Activated T-cell treated with anti-CD3 and anti-CD28 coated beads, Interleukin-2, amount 50 U/mL, for 4 hours (primary cell): ENCODE measurements at places on chromosomes 7 and 10. TPM values are rescaled to one million over a fixed set of nuclear protein-coding genes. Genes with fewer than 3 reads are reported as not detected.

Gene ADAM8
- 62.8 TPM for total RNA-seq

Gene SFMBT2
- total RNA-seq = 20.6 TPM

GRCh38 chr7:106074257-106074656 is 37.9 kb downstream of the SYPL1 start:
- DNase-seq = no peak

Gene MYOZ1
- not detected for total RNA-seq

GRCh38 chr10:104446151-104446550 is 92.5 kb downstream of the CFAP58 start:
- DNase-seq = no peak

DNA sequence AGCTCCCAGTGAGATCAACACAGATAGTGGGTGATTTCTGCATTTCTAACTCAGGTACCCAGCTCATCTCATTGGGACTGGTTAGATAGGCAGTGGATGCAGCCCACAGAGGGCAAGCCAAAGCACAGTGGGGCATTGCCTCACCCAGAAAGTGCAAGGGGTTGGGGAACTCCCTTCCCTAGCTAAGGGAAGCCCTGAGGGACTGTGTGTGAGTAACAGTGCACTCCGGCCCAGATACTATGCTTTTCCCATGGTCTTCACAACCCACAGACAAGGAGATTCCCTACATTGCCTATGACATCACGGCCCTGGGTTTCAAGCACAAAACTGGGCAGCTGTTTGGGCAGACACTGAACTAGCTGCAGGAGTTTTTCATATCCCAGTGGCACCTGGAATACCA is 62.8 kb downstream of the PPP1R3A start:
- DNase-seq = no peak

DNA sequence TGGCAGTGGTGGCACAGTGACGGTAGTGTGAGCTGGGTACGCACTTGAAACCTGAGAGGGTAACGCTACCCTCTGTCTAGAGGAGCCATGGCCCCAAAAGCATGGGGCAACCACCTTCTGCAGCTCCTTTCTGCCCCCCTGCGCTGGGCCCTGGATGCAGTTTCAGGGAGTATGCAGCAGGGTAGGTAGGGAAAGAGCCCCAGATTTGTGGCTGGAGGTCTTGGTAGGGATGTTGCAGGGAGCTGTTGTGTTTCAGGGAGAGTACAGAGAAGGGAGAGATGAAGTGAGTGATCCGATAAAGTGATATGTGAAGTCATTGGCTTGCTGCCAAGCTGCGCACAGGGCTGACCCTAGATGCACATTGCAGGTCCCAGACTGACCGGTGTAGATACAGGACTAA is 2.7 kb upstream of the PGAM2 start:
- no peak for DNase-seq

Gene MINDY3
- 17.6 TPM for total RNA-seq

DNA sequence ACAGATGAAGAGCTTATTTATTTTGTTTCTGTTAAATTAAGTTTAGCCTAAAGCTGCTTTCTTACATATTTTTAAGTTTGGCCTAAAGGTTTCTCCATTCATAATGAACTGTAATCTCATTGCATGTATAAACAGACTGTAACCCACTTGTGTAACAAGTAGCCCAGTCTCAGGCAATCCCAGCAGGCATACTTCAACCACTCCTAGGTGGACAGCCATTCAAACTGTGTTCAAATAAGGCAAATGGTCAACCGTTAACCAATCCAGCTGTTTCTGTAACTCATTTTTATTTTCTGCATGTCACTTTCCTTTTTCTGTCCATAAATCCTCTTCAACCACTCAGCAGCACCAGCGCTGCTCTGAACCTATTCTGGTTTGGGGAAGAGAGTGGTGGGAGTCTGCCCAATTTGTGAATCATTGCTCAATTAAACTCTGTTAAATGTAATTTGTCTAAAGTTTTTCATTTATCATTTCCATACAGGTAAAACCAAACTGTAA is 35.9 kb downstream of the PHYHIPL start:
- DNase-seq = no peak

DNA sequence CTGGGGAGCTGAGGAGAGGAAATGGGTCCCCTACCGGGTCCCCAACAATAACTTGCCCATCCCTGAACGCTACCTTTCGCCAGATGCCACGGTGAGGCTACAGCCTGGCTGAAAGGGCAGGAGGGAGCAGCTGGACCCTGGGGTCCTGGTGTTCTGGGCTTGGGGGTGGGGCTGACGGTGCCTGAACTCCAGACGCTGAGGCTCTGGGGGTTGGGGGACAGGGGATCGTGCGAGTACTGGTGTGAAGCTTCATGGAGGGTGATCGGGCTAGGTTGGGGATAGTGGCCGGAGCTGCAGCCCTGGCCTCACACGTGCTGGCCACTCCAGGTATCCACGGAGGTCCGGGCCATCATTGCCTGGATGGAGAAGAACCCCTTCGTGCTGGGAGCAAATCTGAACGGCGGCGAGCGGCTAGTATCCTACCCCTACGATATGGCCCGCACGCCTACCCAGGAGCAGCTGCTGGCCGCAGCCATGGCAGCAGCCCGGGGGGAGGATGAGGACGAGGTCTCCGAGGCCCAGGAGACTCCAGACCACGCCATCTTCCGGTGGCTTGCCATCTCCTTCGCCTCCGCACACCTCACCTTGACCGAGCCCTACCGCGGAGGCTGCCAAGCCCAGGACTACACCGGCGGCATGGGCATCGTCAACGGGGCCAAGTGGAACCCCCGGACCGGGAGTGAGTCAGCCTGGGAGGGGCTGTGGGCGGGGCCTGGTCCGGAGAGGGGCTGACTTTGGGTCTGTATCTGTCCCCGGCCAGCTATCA is 8.3 kb downstream of the AEBP1 start:
- DNase-seq = no peak

Gene OTUD1
- 19.6 TPM for total RNA-seq

- DNase-seq = no peak
Observed at GRCh38 chr7:12297283-12298108, 86.4 kb downstream of the TMEM106B start.

- no peak for DNase-seq
Observed at GRCh38 chr7:44184206-44184872, 4.9 kb downstream of the GCK start.

DNA sequence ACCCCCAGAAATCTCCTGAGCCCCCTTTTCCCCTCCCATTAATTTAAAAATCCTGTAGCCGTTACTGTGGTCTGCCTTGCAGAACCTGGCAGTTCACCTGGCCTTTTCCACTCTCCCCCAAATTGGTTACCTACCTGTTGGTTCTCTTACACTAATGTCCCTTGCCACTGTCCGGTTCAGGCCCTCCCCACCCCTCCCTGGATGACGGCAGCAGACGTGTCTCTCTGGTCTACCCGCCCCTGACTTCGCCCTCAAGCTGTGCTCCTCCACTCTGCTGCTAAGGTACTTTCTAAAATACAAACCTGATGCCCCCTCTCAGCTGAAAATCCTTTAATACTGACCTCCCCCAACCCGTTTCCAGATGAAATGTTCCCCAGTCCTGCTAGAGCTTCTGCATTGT is 15.6 kb upstream of the SH3PXD2A start:
- DNase-seq = no peak

DNA sequence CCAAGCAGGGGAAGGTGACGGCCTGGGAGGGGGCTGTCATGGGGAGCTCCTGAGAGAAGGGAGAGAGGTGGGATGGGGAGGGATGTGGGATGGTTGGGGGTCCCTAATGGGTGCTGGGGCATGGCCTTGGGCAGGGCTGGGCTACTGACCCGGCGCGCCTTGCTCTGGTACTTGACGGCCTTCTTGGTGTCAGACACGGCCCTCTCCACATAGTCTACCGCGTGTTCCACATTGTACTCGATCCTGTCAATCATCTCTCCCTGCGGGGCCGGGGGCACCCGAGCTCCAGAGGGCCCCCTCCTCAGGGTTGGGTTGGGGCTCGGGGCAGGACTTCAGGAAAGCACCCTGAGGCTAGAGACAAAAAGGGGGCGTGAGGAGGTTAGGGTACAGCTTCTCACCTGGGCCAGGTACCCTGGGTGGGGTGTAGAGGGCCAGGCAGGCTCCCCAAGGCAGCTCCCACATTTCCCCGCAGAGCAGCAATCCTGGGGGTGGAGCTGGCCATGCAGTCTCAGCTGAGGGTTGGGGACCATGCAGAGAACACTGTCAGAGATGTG is 17.3 kb downstream of the BUD23 start:
- no peak for DNase-seq

Gene PPP1R3C
- 0.08 TPM for total RNA-seq

- no peak for DNase-seq
Observed at GRCh38 chr7:36472141-36472729, 82.6 kb downstream of the ANLN start.

Gene SEMA3D
- 0.08 TPM for total RNA-seq

Gene TFR2
- 15.4 TPM for total RNA-seq

Gene SKIDA1
- not detected for total RNA-seq

DNA sequence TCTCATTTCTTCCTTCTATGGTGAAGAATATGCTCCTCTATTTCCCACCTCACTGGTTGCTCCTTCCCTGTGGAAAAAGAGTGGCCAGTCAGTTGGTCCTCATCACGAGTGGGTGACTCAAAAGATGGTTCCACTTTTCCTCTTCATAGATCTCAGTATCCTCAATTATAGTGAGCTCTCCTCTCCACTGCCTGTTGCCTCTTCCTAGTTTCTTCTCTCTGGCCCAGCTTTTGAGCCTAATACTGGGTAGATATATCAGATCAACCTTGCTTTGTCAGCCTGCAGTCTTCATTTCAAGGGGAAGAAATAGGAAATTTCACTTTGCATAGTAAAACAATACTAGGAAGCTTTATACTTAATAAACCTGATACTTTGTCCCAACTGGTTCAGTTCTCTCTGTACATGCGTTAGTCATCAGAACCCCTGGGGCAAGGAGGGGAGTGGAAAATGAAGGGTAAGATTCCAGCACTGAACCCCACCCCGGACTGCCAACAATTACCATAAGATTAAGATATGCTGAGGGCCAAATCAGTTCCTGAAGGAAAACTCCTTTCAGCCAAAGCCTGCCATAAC is 15.5 kb upstream of the WNT16 start:
- no peak for DNase-seq

DNA sequence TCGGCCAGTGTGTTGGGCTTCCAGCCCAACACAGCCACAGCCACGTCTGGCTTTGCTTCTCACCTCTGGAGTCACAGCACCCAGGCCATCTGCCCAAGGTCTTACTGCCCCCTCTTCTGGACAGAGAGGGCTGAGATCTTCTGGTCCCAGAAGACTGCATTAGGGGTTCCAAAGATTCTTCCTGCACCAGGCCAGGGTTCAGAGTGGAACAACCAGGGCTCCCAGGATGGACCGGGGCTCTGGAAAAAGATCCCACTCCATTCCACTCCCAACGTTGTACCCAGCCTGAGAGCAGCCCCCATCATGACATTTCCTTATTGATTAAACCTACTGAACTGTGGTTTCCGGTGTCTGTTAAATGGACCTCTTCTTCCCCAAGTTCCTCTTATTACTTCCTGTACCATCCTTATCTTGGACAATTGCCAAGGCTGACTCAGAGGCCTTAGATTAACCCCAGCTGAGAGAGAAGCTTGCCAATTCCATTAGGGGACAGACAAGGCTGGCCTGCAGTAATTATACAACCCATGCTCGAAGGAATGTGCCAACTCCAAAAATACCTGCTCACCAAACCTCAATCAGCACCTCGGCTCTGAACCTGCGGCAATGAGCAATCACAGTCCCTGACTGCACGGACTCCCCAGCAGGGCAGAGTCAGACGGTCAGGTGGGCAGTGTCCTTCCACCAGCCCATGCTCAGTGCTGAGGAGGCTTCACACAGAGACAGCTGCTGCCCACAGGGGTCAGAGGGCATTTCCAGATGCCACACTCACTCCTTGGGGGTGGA is 47.9 kb upstream of the NPFFR1 start:
- DNase-seq = no peak

DNA sequence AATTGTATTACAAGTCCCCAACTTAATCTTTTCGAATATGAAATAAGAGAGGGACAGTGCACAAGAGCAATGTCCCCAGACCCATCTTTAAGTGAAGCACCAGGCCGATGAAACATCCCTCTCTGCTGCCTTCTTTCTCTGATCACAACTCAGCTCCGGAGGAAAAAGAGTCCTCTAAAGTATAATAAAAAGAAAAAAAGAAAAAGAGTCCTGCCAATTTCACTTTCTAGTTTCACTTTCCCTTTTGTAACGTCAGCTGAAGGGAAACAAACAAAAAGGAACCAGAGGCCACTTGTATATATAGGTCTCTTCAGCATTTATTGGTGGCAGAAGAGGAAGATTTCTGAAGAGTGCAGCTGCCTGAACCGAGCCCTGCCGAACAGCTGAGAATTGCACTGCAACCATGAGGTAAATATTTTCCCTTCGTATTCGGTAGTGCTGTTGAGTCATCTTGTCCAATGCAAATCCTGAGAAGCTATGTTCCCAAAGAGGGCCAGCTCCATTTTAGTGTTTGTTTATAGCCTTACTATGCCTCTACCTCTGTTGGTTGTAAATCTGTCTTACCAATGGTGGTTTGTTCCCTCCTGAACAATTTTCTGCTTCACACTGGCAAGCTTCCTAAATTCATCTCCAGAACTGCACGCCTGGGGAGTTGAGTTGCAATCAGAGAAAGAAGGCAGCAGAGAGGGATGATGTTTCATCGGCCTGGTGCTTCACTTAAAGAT is at the start of gene IFIT2:
IFIT2 (plus strand) TSS at position 326 of the 725 bp plus-strand sequence; CDS start at position 404, 78 bp downstream.
- no peak for DNase-seq

GRCh38 chr10:103663802-103664201 is 170.3 kb downstream of the NEURL1 start:
- no peak for DNase-seq

DNA sequence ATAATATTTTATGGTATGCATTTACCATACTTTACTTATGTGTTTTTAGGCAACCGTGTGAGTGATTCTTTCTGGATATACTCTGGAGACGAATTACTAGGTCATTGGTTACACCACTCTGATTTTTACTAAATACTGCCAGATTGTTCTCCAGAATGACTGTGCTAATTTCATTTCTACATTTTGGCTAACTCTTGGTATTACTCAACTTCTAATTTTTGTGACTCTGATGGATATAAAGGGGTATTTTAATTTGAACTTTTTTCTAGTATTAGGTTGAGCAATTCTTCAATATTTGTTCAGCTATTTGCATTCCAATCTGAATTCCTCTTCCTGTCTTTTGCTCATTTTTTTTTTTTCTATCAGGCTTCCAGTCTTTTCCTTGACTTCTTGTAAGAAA is 223.6 kb downstream of the MDFIC start:
- DNase-seq = no peak

- no peak for DNase-seq
Observed at GRCh38 chr7:106010331-106010730, 47.3 kb downstream of the CDHR3 start.

Gene CCL26
- not detected for total RNA-seq

DNA sequence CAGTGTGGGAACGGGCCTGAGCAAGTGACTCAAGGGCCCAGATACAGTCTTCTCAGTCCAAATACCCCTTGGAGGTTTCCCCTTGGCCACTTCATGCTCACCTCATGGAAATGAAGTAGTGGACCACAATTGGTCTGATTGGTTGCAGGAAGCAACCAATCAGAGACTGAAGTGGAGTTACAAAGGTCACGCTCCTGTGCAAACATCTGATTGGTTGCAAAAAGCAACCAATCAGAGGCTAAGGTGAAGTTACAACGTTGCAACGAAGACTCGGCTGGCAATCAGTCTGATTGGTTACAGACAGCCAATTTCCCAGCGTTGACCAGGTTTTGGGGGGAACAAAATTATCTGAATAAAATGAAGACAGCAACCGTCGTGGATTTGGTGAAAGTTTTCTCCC is 72.5 kb downstream of the CDHR3 start:
- no peak for DNase-seq
